C1 segment of cervical spinal cord (tissue), 14 donors: ENCODE measurements at places on chromosomes 1 and 21.
A peak's percentile ranks its signal among the peaks of the same experiment; 100 is the strongest.

GRCh38 chr1:101379950-101380349, 143.1 kb downstream of the S1PR1 start:
- DNase-seq = no peak

DNA sequence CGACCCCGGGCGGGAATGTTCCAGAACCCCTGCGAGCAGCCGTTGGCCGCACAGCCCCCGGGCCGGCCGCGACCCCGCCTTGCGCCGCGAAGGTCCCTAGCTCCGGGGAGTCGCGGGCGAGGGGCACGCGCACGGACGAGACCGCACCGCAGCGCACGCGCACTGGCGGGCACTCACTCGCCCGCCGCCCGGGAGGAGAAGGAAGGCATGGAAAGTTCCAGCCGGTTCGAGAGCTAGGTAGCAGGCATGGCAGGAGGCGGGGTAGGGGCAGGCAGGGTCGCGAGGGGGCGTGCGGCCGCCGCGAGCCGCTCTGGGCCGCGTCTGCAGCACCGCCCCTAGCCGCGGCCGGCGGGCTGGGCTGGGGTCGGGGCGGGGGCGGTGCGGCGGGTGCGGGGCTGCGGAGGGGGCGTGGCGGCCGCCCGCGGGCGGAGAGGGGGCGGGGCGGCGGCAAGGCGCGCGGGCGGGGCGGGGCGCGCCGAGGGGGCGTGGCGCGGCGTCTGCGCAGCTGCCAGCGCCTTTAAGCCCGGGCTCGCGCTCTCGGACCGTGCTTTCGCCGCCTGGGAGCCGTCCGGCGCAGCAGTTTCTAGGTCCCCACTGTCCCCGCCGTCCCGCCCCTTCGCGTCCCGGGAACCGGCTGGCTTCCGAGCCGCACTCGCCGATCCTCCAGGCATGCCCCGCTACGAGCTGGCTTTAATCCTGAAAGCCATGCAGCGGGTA, at the start of the genes MRPS6 and SLC5A3:
Gene MRPS6, plus strand, starts transcription at position 547 of the 717 bp plus-strand sequence. Its CDS starts 123 bp downstream, at position 670.
Gene SLC5A3, plus strand, starts transcription at position 547 of the 717 bp plus-strand sequence. CDS start 21,621 bp downstream, outside the sequence.
- DNase-seq = peak; percentile 83

DNA sequence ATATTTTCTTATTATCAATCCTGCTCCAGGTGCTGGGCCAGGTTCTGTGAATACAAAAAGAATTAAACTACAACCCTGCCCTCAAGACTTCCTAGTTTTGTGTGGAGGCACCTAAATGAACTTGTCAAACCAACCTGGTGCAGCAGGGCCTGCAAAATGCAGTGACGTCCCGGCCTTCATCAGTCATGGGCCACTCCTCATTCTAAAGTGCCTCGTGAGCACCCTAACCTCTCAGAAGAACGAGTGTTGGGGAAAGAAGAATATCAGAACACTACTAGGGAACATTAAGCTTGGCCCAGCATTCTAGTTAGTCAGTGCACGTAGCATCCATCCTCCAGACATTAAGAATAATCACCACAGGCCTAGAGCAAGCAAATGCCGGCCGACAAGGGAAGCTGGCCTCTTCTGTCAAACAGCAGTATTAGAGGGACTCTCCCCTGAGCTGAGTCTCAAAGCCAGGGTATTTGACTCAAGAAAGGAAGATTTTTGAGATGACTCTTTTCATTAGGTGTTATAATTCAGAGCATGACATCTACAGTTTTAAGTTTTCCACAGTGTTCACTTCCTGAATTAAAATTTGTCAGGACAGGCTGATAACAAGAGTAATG, 137.9 kb downstream of the SLC45A1 start:
- DNase-seq = no peak

- no peak for DNase-seq
Observed at GRCh38 chr1:227766015-227766634, 30.9 kb downstream of the SNAP47 start.

GRCh38 chr1:108082738-108083562, 117.2 kb downstream of the SLC25A24 start:
- no peak for DNase-seq

GRCh38 chr21:45985471-45986315, 4.1 kb downstream of the COL6A1 start:
- DNase-seq = no peak

GRCh38 chr1:230151924-230152468, 85.0 kb downstream of the GALNT2 start:
- no peak for DNase-seq

DNA sequence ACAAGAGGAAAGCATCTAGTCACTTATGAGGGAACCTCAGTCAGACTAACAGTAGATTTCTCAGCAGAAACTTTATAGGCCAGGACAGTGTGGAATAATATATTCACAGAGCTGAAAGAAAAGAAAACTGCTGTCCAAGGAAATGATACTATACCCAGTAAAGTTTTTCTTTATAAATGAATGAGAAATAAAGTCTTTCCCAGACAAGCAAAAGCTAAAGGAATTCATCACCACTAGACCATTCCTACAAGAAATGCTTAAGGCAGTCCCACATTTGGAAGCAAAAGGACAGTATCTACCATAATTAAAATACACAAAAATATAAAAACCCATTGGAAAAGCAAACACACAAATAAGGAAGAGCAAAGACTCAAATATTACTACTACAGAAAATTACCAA, 59.9 kb downstream of the PSMG1 start:
- DNase-seq = no peak

- DNase-seq = no peak
Observed at GRCh38 chr1:153956997-153957715, 1.3 kb downstream of the CRTC2 start.

GRCh38 chr1:195529881-195530280, 1078.4 kb downstream of the KCNT2 start:
- DNase-seq = no peak

- DNase-seq = no peak
Observed at GRCh38 chr1:3061566-3061965, 7.4 kb upstream of the PRDM16 start.

- no peak for DNase-seq
Observed at GRCh38 chr1:201750120-201750519, 78.8 kb upstream of the IPO9 start.

DNA sequence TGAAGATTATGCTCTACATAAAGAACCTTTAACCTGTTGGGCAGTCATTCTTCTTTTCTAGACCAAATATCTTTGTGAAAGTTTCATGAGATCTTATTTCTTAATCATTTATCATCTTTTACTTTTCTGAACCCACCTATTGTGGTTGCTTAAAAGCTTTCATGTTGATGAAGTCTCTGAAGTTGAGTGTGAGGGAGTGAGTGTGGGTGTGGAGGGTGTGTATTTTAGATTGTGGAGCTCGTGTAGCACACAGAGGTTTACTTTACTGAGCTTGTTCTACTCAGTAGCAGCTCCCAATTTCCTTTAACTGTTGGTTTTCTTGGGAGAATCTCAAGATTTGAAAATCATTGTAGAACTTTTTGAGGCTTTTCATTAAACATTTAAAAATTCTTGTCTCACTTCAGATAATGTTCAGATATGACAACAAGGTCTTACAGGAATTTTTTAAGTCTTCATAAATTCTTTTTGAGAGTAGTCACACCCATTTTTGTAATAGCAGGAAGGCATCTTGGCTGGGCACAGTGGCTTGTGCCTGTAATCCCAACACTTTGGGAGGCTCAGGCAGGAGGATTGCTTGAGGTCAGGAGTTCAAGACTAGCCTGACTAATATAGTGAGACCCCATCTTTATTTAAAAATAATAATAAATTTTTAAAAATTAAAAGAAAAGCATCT, 17.0 kb downstream of the SRRM1 start:
- DNase-seq = no peak

DNA sequence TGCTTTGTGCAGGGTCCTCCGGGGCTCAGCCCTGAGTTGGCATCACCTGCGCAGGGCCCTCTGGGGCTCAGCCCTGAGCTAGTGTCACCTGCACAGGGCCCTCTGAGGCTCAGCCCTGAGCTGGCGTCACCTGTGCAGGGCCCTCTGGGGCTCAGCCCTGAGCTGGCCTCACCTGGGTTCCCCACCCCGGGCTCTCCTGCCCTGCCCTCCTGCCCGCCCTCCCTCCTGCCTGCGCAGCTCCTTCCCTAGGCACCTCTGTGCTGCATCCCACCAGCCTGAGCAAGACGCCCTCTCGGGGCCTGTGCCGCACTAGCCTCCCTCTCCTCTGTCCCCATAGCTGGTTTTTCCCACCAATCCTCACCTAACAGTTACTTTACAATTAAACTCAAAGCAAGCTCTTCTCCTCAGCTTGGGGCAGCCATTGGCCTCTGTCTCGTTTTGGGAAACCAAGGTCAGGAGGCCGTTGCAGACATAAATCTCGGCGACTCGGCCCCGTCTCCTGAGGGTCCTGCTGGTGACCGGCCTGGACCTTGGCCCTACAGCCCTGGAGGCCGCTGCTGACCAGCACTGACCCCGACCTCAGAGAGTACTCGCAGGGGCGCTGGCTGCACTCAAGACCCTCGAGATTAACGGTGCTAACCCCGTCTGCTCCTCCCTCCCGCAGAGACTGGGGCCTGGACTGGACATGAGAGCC, 22.7 kb downstream of the COL6A1 start:
- no peak for DNase-seq

DNA sequence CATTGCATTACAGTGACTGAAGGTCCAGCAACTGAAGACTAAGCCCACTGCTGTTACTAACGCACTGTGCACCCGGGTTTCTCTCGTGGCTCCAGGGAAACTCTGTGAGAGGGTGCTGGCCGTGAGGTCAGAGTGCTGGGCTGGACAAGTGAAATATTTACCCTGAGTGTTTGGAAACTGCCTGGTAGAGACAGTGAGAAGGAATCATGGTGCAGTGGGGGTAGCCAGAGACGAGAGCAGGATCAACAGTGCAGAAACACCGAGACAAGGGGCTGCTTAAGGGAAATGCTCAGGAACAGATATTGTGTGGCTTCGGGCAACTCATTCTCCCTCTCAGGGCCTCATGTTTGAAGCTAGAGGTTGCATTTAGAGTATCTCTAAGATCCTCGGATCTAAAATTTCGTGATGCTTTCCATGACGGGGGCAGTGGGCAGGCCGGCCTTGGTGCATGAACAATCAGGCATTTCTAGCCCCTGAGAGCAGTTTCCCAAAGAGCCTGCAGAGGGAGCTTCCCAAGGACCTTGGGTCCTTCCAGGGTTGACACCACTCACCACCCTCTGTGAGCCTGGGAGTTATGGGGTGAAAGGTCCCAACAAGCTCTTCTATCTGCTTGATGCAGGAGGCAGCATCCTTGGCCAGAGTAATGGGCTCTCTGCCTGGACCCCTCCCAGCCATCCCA, 9.7 kb downstream of the CD2 start:
- no peak for DNase-seq

- no peak for DNase-seq
Observed at GRCh38 chr1:208866386-208866955, 622.3 kb upstream of the PLXNA2 start.
